ENCODE measurements at places on chromosomes 1 and 21.

DNA sequence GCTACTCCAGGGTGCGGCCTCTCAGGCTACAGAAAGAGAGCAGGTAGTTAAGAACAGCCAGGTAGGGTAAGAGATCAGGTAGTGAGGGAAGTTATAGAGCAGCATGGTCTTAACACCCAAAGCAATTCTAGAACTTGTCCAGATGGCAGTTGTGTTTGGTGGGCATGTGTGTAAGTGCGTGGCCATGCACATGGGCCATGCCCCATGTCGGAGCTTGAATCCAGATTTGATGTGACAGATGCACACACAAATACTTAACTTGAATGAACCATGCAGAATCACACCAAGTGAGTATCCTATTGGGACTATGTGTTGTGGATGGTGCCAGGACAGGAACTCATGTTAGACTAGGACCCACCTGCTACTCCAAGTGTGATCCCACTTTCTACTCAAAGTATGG lies 145.7 kb upstream of the HMGB4 start:
- no peak for DNase-seq

GRCh38 chr1:58812926-58813325 lies 29.1 kb upstream of the JUN start:
- no peak for DNase-seq

DNA sequence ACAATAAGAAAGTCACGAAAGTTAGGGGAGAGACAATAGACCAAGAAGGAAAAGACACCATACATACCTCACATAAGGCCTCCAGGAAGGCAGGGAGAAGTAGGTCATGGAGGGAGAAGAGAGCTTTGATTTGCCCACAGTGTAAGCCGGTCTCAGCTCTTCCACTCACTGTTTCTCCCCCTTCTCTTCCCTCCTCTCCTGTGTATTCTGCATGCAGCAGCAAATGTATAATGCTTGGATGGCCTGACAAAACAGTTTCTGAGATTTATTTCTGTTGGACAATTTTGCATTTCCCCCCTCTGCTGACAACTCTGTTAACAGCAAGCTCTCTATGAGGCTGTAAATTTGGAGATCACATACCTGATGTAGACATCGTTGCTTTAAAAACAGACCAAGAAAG lies 318.9 kb downstream of the OMA1 start:
- no peak for DNase-seq

GRCh38 chr1:15724949-15725880 lies 10.8 kb upstream of the SLC25A34 start:
- DNase-seq: no peak

DNA sequence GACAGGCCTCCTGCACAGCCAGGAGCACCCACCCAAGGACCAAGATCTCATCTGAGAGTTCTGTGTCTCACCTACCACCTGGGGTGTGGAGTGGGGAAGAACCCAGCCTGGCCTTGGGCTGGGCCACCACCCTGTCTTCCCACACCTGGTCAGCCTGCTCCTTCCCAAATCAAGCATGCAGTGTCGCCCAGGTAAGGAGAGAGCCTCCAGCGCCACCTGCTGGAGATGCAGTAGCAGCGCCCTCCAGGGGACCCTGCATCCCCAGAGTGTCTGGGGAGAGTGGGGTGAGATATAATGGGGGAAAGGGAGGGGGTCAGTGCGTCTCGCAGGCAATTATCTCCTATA lies 32.3 kb downstream of the KIAA2013 start:
- DNase-seq: peak; percentile 67
